Stimulated activated CD4-positive, alpha-beta T cell treated with anti-CD3 and anti-CD28 coated beads, TNF-alpha, amount 100 ng/mL, for 48 hours (primary cell): ENCODE measurements at places on chromosomes 12 and 14.

GRCh38 chr12:53981634-53982565 lies 3.0 kb upstream of the HOXC10 start:
- no peak for DNase-seq

DNA sequence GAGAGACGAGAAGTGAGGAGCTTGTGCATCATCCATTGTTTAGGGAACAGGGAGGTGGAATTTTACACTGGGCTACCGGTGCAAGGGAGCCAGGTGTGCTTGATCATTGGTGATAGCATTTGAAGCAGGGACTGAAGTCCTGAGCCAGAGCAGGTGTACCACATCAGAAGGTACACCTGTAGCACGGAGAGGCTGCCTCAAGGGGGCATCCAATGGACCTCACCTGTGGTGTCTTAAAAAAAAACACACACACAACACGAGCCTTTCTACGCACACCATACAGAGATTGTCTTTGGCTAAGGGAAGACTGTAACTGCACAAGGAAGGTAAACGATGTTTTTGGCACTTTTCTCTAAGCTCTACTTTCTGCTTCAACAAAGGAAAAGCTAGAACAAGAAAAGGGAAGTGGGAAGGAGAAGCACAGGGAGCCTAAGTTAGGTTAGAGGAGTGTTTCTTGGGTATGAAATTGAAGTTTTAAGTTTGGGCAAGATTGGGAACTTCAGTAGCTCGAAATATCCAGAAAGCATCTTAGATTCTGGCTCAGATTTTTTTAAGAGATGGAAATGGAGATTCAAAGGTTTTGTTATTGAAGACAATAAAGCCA lies 334.3 kb upstream of the FBXO33 start:
- DNase-seq, result no peak

GRCh38 chr12:26768611-26769603 lies 64.1 kb downstream of the ITPR2 start:
- DNase-seq, result no peak

DNA sequence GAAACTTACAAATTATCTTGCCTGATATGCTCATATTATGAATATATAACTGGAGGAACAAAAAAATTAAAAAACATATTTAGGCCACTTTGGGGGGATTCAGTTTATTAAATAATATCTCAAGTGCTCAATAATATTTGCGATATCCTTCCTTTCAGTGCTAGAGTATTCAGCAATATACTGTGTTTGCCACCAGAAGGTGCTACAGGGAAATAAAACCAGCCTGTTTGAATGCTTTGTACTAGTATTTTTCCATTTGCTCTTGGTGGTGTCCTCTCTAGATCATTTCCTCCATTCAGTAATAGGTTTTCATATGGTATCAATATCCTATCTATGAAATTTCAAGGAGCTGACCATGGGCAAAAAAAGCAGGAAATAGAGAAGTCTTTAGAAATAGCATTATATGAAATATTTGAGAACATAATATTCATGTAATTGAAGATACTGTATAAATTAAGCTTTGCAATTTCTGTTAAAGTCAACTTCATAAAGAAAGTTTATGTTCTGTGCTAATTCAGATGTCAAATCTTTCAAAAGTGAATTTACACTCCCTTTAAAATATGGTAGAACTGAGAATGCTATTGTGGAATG lies 106.2 kb upstream of the NAV3 start:
- no peak for DNase-seq

- no peak for DNase-seq
Observed at GRCh38 chr12:71455028-71455737, 15.6 kb downstream of the LGR5 start.

DNA sequence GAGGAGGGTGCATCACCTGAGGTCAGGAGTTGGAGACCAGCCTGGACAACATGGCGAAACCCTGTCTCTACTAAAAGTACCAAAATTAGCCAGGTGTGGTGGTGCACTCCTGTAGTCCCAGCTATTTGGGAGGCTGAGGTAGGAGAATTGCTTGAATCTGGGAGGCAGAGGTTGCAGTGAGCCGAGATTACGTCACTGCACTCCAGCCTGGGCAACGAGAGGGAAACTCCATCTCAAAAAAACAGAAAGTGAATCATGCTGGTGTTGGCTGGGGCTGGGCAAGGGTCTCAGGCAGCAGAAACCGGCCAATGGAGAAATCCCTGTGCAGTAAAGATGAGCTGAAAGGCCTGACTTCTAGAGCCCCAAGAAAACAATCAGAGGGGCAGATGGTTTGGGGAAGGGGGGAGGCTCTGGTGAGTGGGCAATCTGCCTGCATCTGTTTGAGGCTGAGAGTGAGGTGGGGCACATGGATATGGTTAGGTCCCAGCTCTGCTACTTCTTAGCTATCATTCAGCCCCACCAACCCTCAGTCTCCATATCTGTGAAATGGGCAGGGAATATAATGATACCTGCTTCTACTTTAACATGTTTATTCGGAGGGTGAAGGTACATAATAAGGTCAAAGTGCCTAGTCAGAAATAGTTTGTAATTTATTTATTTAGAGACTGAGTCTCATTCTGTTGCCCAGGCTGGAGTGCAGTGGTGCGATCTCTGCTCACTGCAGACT lies 21.3 kb upstream of the COX6A1 start:
- no peak for DNase-seq

- no peak for DNase-seq
Observed at GRCh38 chr14:61149896-61150295, 131.2 kb downstream of the TMEM30B start.

DNA sequence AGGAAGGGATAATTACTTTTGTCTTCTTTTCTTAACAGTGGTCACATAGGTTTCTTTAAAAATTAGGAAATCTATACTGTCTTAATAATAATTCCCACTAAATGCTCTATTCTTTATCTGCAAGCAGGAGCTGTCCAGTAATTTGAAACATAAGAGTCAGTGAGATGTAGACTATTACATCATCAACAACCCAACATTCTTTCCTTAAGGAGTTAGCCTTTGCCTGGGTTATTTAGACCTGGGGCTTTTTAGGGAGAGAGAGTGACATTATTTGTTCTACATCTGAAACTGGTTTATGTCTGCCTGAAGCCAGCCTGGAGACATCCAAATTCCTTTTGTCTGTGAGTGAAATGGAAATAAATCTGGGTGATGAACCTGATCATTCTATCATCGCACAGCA lies 294.4 kb downstream of the TMTC2 start:
- no peak for DNase-seq

- no peak for DNase-seq
Observed at GRCh38 chr14:47392326-47392725, 283.1 kb downstream of the MDGA2 start.
